ENCODE measurements at places on chromosomes 3 and 15. TPM values are rescaled to one million over a fixed set of nuclear protein-coding genes. Genes with fewer than 3 reads are reported as not detected.

IL17RB gene
- not detected for total RNA-seq

RASGRF1 gene
- total RNA-seq, result not detected

HHLA2 gene
- total RNA-seq, result not detected

APOD gene
- total RNA-seq, result 5.7 TPM

TNNC1 gene
- total RNA-seq, result not detected

SLC27A2 gene
- 0.33 TPM for total RNA-seq

EPHA3 gene
- total RNA-seq, result not detected

GOLGA8R gene
- total RNA-seq, result 2.3 TPM

PLXNB1 gene
- 32.2 TPM for total RNA-seq

ZPLD1 gene
- not detected for total RNA-seq

SNTN gene
- total RNA-seq, result not detected

TMEM89 gene
- not detected for total RNA-seq

BFSP2 gene
- total RNA-seq, result not detected

SCAP gene
- total RNA-seq, result 58.9 TPM

QARS1 gene
- 481 TPM for total RNA-seq

FAM3D gene
- total RNA-seq, result not detected

EOMES gene
- 0.10 TPM for total RNA-seq

TNIK gene
- total RNA-seq, result 32.3 TPM

HAUS2 gene
- 27.8 TPM for total RNA-seq

PARP15 gene
- 0.98 TPM for total RNA-seq

SERPINI2 gene
- total RNA-seq, result not detected

TM4SF4 gene
- not detected for total RNA-seq

CCR2 gene
- not detected for total RNA-seq

SIDT1 gene
- 0.10 TPM for total RNA-seq

FBXL22 gene
- under 0.01 TPM for total RNA-seq

NECTIN3 gene
- 76.3 TPM for total RNA-seq

TIMP4 gene
- total RNA-seq, result 0.98 TPM

CYP1A1 gene
- total RNA-seq, result 10.5 TPM

SI gene
- total RNA-seq, result not detected

KCNAB1 gene
- total RNA-seq, result 0.33 TPM
